Occipital lobe (tissue), 3 donors: ENCODE measurements at places on chromosomes 5 and 9.

DNA sequence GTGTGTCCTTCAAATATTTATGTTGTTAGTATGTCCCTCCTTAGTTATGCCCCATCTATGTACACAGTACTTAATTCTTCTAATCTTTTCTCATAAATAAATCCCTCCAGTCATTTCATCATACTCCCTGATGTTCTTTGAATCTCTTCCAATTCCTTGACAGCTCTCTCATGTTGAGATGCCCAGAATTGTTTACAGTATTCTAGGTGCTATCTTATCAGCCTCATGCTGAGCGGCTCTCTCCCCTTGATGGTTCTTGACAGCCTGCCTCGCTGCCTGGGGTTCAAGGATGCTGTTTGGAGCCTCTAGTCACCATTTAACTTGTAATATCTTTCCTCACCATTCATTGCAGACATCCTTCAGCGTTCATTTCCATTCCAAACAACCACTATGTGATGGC, 799.2 kb downstream of the BRINP1 start:
- no peak for DNase-seq

DNA sequence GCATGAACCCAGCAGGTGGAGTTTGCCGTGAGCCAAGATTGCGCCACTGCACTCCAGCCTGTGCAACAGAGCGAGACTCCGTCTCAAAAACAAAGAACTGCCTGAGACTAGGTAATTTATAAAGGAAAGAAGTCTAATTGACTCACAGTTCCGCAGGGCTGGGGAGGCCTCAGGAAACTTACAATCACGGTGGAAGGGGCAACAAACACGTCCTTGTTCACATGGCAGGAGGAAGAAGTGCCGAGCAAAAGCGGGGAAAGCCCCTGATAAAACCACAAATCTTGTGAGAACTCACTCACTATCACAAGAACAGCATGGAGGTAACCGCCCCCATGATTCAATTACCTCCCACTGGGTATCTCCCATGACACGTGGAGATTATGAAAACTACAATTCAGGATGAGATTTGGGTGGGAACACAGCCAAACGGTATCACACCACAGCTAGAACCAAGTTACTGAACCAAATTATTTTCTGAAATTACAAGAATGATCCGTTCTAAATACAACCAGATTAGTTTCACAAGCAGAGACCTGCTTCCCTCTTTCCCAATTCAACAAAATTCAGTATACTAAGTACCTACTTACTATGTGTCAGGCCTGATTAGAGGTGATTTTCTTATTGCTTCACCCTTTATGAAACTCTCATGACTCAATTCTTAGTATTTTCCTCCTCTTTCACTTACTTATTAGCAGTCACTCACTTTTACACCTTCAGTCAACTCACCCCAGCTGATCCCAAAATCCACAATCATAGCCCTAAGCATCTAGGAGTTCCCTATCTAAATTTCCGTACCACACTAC, 8.4 kb downstream of the UBTD2 start:
- no peak for DNase-seq

DNA sequence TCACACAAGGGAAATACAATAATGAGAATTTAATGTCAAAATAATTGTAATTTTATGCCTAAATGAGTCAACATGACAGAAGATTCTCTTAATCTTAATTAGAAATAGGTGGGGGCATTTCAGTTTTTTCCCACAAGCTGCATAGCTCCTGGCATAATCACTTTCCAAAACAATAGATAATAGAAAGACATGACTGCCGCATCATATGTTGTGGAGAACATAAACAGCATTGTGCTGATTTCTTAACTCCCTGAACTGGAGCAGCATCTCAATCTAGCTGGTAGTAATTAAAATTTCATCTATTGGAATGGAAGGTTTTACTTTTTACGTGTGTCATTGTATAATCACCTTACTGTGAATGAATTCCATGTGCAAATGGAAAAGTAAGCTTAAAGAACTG, 112.1 kb downstream of the ST8SIA4 start:
- DNase-seq: no peak

- DNase-seq: no peak
These were observed 8.3 kb upstream of the TEX48 start for GRCh38 chr9:114690308-114690707.

DNA sequence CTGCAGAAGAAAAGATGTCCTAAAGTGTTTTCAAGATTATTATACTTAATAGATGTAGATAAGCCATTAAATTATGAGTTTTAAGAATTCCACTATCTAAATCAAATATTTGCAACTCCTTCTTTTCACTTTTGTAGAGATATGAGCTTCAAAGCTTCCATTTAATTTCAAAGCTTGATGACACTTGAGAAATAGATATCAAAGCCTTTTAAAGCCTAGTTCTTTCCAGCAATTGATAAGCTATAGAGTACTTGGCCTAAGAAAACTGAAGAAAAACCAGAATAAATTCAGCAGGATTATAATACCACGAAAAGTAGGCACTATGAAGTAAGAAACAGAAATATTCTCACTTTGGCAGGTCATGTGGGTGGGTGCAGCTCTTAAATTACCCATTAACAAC, 1.7 kb downstream of the TNFSF8 start:
- DNase-seq: no peak

DNA sequence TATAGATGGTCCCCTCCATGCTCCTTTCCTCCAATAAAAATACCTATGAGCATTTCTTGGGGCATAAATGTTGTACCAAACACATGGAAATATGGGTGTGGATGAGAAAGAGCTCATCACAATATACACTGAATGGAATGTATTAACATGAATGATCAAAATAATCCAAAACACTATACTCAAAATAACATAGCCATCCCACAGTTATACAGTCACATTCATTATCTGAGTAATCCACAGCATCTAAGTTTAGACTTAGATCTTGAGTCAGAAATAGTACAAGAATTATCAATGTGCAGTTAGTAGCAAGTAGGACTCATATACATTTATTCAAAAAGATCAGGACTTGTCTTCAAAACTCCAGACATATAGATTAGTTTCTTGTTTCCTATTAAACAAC, 175.2 kb upstream of the NREP start:
- DNase-seq: no peak

DNA sequence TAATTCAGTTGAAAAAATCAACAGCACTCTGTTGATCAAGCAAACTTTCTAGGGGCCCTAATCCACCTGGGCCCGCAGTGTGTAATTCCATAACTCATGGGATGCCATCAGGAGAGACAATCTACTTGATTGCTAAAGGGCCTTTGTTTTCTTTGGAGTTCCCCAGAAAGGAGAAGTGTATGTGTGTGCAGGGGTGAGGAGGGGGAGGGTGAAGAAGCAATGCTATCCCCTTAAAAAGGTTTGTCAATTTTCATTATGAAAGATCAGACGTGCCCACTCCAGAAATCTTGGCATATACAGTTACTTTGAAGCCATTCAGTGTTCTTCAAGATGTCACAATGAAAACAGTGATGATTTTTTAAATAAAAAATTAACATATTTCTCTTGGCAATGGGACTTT, 6.2 kb downstream of the PARP8 start:
- DNase-seq: no peak

DNA sequence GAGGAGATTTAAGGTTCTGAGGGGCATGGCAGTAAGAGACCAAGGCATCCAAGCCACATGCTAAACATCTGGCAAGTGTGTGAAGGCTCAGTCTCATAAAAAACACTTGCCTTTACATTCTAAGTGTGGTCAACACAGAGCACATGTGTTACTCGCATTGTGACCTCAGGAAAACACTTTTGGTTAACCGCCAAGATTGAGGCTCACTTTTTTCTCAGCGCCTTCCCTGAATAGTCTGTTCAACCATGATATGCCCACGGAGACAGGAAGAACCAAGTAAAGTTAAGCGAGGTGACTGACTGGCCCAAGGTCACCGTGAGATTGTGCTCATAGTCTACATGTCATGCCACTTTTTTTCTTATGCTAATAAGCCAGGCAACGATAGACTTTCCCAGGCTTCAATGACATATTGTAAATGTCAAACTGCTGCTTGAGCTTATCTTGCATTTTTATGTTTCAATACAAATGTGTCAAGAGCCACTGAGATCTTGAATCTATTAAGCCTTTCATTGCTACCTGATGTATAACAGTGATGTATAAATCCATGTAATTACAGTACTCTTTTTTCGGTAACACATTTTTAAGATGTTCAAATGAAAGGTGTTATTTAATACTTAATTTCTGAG, 21.1 kb upstream of the IL9 start:
- DNase-seq: no peak

- DNase-seq: no peak
These were observed 257.9 kb downstream of the MAN2A1 start for GRCh38 chr5:109947667-109948066.

DNA sequence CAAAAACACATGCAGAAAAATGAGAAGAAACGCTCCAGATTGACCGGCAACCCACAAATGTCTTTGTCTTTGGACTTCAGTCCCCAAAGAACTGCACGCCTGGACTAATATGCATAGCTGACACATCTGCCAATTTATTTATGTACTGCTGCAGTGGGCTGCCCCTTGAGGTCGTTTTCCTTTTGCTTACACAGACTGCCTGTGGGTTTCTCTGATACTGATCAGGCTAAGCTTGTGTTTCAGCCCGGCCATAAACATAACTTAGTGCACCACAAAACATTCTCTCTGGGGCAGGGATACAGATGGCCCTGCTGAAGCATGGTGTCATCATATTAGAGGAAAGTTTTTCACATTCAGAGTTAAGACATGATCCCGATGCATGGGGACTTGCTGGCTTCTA, 75.4 kb downstream of the NUDT12 start:
- no peak for DNase-seq

DNA sequence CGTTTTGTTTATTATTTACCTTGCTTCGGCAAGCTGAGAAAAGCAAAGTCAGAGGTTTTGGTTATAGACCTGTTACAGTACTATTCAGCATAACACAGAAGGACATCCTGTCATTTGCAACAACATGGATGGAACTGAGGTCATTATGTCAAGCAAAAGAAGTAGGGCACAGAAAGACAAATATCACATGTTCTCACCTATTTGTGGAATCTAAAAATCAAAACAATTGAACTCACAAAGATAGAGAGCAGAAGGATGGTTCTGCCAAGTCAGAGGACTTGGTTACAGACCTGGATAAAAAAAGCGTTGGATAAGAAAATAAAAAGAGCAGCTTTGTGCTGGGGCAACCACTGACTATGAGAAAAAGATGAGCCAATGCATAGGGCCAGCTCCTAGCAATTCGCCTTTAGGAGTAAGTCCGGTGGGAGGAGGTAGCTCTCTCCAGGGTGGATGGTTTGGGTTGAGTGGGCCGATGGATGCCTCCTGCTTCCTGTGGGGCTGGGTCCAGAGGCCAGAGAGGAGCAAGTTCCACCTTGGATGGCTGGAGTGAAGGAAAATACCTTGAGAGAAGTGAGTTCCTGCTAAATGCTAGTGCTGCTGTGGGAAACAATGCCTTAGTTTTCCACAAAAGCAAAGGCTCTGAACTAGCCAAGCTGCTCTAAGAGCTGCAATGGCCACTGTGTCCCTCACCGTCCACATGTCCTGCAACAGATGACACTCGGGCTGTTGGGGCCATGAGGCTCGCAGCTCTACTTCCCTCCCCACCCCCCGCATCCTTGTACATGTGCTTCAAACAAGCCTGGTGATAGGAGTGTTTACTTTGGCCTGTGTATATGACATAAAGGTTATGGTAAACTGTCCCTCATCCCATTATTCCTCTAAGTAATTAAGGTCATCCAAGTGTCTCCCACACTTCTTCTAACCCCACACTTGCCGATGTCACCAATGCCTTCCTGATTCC, 38.4 kb downstream of the ACOT12 start:
- no peak for DNase-seq

DNA sequence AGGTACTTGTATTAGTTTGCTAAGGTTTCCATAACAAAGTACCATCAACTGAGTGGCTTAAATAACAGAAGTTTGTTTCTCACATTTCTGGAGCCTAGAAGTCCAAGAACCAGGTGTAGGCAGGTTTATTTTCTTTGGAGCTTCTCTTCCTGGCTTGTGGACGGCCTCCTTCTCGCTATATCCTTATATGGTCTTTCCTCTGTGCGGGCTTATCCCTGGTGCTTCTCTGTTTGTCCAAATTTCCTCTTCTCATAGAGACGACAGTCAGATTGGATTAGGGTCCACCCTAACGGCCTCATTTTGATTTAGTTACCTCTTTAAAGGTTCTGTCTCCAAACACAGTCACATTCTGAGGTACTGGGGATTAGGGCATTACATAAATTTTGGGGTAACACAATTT, 88.3 kb downstream of the RMI1 start:
- DNase-seq: no peak

- DNase-seq: no peak
These were observed 4.4 kb upstream of the CREBRF start for GRCh38 chr5:173051746-173052145.

- DNase-seq: no peak
These were observed 6.9 kb downstream of the MRPS2 start for GRCh38 chr9:135507104-135508035.

- DNase-seq: peak; percentile 26
These were observed 97.1 kb downstream of the UNC13B start for GRCh38 chr9:35258660-35259474.

DNA sequence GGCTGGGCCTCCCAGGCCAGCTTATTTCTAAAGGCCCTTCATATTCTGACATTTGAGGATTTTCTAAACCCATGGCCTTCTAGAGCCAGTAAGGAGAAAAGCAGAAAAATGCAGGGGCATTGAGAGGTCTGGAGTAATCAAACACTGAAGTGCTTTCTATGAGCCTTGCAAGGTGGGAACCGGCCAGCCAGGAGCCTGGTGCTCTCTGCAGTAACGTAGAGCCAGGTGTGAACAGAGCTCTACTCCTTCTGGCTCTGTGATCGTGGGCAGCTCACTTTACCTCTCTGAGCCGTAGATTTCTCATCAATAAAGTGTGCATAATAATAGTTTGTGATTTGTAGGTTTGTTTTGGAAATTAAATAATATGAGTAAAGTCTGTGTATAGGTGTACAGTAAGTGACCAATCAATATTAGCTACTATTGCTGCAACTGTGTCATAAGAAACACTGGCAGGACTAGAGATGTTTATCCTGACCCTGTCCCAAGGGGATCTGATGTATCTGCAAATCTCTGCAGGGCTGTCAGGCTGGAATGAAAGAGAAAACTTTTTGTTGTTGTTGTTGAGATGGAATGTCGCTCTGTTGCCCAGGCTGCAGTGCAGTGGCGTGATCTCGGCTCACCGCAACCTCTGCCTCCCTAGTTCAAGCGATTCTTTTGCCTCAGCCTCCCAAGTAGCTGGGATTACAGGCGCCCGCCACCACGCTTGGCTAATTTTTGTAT, 2.7 kb downstream of the SYNPO start:
- no peak for DNase-seq

DNA sequence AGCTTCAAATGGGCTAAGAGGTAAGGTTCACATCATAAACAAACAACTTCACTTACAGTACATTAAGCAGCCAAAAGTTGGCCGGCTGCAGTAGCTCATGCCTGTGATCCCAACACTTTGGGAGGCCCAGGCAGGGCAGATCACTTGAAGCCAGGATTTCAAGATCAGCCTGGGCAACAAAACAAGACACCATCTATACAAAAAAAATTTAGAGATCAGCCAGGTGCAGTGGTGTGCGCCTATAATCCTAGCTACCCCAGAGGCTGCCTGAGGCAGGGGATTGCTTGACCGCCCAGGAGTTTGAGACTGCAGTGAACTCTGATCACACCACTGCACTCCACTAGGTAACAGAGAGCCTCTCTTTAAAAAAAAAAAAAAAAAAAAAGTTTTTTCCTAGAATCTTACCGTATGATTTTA, 16.9 kb downstream of the UBTD2 start:
- no peak for DNase-seq
